D721Med (cell line): ENCODE measurements at places on chromosomes 1 and 21.

DNA sequence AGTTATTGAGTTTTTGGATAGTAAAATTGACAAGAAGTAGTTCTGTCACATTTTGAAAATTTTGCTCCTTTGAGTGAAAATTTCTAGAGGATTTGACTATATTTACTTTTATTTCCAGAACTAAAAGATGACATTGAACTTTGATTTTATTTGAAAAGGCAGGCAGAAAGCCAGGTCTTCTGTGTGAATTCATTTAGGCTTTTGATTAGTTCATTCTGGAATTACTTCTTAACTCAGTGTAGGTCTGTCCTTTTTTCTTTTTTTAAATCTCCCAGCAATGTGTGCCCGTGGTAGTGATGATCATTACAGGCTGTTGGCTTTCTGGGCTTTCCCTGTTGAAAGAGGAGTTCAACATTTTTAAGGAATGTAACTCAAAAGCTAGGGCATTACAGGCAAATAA is 53.8 kb downstream of the MACO1 start:
- no peak for DNase-seq

DNA sequence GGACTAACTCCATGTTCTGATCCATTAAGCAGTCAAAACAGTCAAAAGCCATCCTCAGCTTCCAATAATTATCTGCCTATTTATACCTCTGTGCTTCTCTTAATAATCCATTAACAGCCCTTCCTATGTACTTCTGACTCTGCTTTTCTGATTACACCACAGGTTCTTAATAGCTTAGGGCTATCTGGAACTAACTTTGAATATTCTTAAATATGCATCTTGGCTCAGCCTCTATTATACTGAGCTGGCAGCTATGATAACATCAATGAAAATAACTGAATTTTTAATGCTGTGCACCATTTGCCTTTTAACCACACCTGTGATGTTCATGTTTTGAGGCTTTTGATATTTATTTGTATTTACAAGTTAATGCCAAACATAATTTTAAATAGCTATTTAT is 175.9 kb downstream of the DPYD start:
- DNase-seq = no peak

GRCh38 chr1:187641015-187641414 is 812.3 kb downstream of the PLA2G4A start:
- DNase-seq = no peak

GRCh38 chr1:234778221-234779159 is 168.5 kb upstream of the IRF2BP2 start:
- no peak for DNase-seq

- DNase-seq = no peak
Measured at GRCh38 chr1:74395571-74395970, 116.8 kb downstream of the LRRC53 start.

GRCh38 chr1:227190321-227190720 is 128.0 kb downstream of the CDC42BPA start:
- no peak for DNase-seq

- DNase-seq = no peak
Measured at GRCh38 chr1:156760092-156760795, 7.1 kb upstream of the PRCC start.

DNA sequence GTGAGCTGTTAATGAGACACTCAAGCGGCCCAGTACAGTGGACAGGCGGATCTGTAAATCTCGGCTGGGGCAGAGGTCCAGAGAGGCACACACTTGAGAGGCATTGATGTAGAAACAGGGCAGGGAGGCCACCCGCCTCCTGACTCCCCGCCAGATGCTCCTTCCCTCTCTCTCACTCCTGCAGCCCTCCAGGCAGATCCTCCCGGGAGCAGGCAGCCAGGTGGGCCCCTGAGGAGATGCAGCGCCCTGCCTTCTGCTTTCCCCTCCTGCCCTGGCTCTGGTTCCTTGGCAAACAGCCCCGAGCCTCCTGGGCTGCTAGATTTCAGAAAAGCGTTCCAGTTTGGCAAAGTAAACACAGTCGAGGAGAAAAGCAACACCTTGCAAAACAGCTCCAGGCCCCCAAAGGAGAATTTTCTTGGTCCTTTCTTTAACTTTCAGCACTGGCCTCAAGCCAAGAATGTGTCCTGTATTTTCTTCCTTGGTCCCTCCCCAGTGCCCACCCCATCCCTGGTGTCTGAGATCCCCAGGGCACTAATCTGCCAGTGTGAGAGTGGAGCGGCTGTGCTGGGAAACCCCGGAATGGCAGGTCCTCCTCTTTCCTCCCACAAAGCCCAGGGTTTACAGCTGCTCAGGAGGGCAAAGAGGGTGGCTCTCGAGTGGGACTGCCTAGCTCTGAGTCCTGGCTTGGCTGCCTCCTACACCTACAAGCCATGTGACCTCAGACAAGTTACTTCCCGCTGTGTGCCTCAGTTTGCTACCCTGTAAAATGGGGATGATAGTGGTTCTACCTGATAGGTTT is 29.4 kb upstream of the IFNLR1 start:
- no peak for DNase-seq

- no peak for DNase-seq
Measured at GRCh38 chr21:41195311-41195710, 27.4 kb downstream of the BACE2 start.

GRCh38 chr1:221794079-221794670 is 52.3 kb upstream of the DUSP10 start:
- DNase-seq = no peak

- no peak for DNase-seq
Measured at GRCh38 chr1:24954631-24955030, 24.6 kb upstream of the RUNX3 start.

- no peak for DNase-seq
Measured at GRCh38 chr1:63987014-63987627, 213.3 kb downstream of the ROR1 start.

DNA sequence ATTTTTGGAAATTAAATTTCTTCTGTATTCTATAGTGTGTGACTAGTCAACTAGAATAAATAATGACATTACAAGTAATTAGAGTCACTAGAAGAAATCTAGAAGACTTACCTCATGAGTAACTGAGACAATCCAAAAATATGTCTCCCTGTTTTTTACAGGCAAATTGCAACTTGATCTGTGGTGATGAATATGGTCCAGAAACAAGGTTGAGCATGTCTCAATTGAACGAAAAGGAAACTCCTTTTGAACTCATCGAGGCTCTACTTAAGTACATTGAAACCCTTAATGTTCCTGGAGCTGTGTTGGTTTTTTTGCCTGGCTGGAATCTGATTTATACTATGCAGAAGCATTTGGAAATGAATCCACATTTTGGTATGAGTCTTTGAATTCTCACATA is 36.7 kb downstream of the DHX9 start:
- no peak for DNase-seq

DNA sequence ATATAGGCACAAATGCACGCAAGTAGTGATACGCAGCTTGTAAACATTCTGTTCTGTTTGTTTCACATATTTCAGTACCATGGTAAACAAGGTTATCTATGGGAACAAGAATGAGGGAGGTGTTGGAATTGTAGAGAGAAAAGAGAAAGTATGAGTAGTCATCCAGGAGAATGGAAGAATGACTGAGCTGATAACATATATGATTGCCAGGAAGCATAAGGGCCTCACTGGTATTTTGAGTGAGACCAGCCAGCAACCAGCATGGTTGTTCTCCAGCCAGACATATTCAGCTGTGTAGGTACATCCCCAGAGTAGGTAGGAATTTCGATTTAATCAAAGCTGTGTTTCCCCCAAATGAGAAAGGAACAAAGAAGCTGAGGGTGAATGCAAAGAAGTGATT is 58.9 kb upstream of the ARTN start:
- DNase-seq = no peak

DNA sequence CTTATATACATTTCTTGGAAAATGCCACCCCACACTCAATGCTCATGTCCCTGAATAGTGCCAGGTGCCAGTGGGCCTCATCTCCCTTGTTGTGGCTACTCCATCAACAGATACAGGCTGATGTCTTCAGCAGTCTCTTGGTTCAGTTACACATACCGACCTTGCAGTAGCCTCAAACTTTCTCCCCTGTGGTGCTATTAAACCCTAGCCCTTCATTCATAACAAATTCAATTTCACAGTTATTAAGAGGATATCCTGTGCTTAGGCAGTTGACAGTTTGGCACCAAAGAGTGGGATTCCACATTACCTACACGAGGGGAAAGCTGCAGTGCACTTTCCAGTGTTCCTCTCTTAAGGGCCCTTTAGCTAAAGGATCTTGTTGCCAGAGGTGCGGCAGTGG is 35.9 kb upstream of the CAMK1G start:
- no peak for DNase-seq

DNA sequence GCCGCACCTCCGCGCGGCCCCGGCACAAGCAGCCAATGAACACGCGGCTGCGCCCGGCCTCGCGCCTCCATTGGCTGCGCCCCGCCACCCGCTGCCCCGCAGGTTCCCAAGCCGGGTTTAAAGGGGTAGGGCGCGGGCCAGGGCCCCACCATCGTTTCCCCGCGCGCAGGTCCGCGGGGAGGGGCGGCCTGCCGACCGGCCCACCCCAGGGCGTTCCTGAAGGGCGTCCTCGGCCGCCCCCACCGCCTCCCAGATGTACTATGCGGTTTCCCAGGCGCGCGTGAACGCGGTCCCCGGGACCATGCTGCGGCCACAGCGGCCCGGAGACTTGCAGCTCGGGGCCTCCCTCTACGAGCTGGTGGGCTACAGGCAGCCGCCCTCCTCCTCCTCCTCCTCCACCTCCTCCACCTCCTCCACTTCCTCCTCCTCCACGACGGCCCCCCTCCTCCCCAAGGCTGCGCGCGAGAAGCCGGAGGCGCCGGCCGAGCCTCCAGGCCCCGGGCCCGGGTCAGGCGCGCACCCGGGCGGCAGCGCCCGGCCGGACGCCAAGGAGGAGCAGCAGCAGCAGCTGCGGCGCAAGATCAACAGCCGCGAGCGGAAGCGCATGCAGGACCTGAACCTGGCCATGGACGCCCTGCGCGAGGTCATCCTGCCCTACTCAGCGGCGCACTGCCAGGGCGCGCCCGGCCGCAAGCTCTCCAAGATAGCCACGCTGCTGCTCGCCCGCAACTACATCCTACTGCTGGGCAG is at the start of gene OLIG1:
OLIG1 (plus strand) TSS at position 148 of the 750 bp plus-strand sequence; CDS start at position 254, 106 bp downstream.
- DNase-seq = peak; percentile 78

GRCh38 chr1:45510972-45511527 is 10.6 kb downstream of the PRDX1 start:
- no peak for DNase-seq

GRCh38 chr1:17735793-17736192 is 19.3 kb upstream of the ACTL8 start:
- DNase-seq = no peak

DNA sequence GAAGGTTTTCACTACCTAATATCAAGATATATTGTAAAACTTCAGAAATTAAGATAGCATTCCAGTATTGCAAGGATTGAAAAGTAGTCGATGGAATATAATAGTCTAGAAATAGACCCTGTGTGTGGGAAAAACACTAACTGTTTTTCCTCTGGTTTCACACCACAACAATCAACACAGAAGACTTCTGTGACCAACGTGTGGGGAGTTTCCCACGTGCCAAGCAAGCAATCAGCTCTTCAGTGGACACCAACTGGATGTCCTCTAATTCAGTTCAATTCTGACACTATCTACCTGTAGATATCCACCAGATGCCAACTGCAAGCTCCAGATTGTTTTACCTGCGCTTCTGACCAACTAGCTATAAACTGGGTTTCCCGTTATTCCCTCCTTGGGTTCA is 12.1 kb downstream of the CD244 start:
- no peak for DNase-seq
